ENCODE measurements at places on chromosomes 13 and 19.

- DNase-seq, result peak; percentile 33
Observed at GRCh38 chr13:99528547-99528946, 27.3 kb downstream of the TM9SF2 start.

- DNase-seq, result peak; percentile 37
Observed at GRCh38 chr19:34317311-34317927, 47.6 kb upstream of the GPI start.

DNA sequence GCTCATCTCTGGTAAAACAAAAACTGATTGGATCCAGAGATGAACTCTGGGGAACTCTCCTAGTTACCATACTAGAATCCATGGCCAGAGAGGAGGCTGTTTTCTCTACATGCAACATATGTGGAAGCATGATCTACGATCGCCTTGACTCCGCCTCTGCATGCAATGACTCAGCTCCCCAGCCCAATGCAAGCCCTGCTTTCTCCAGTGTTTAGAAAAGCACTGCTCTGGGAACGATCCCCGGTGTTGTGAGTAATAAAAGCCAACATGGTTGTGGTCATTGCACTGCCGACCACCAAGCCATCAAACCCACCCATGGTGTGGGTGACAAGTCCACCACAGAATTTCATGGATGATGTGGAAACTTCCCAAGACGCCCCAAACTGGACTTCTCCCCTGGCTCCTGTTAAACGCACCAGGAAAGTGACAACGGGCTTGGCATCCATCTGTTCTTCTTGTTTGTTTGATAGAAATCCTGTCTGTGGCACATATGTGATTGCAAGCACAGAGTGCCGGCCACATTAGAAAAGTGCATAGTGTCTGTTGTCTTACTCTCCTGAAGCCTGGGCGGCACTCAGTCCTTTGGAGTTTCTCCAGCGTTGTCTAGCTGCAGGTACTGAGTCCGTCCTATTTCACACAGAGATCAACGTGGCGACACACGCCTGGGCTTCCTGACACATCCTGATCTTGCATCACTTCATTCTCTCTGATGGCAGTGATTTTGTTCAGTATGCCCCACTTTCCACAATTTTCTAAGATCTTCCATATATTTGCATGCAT lies 36.4 kb upstream of the VSTM2B start:
- no peak for DNase-seq

GRCh38 chr13:68160466-68160865 lies 930.3 kb upstream of the PCDH9 start:
- no peak for DNase-seq

DNA sequence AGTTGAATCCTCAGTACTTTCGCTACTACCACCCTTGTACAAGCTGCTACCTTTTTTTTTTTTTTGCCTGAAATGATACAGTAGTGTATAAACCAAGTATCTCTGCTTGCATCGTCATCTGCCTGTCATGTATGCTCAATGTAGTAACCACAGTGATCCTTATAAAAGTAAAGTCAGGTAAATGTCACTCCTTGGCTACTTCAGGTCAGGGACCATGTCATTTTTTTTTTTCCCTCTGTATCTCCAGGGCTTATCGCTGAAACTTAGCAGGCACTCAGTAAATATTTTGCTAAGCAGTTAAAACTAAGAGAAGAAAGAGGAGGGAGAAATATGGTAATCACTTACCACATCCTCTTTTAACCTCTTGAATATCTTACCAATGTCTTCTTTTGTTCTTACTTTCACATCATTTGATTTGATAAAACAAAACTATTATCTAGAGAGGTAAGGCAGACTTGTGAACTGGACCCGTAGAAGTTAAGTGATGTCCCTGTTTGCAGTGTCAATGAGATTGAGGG lies 96.8 kb upstream of the KLF12 start:
- no peak for DNase-seq

GRCh38 chr13:99740251-99740979 lies 231.2 kb downstream of the ZIC5 start:
- no peak for DNase-seq

- DNase-seq, result no peak
Observed at GRCh38 chr13:113433391-113433916, 19.8 kb downstream of the ADPRHL1 start.

- peak; percentile 79 for DNase-seq
Observed at GRCh38 chr19:17680230-17680722, 7.9 kb downstream of the UNC13A start.

Measured in OCI-M1 (cell line).